ENCODE measurements at places on chromosomes 2 and 18.

DNA sequence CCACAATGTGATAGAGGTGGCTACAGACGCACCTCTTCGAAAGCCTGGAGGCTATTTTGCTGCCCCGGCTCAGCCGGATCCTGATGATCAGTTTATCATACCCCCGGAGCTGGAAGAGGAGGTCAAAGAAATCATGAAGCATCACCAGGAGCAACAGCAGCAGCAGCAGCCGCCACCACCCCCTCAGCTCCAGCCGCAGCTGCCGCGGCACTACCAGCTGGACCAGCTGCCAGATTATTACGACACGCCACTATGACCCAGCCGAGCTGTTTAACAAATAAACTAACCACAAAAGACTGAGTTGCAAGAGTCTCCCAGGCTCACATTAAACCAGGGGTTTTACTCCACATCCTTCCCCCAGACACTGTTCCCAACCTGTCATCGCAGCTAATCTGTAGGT lies 263.8 kb downstream of the PHLPP1 start:
- DNase-seq = no peak

DNA sequence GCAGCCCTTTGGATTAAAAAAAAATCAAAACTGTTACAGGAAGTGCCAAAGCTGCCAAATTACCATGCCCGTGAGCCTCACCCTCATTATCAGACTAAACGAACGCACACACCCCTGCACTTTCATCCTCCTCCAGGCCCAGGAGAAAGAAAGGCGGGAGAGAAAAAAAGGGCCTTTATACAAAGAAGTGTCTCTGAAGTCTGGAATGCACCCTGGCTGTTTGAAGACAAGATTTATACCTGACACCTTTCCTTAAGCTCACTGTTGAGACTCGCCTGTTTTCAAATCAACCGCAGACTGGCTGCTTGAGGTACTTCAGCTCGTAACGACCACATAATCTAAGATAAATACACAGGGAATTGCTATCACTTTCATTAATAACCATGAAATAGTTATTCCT lies 31.0 kb downstream of the EDAR start:
- no peak for DNase-seq

DNA sequence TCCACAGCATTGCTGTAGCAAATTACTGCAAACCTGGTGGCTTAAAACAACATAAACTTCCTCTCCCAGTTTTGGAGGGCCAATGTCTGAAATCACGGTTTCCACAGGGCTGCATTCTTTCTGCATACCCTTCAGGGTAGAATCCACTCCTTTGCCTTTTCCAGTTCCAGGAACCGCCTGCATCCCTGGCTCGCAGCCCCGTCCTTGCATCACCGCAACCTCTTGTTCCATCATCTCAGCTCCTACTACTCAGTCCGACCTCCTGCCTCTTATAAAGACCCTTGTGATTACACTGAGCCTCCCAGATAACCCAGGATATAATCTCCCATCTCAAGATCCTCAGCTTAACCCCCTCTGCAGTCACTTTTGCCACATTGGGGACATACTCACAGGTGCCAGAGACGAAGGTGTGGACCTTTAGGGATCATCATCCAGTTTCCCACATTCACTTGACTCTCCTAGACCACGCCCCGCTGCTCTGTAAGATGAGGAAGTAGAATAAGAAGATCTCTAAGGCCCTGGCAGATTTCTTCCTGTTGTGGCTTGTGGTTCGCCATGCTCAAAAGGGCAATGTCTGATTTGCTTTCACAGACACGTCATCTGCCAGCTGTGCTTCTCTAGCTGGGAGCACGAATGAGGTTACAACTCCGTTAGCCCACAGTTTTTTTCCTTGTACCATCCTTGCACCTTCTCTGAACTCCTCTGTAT lies 103.6 kb upstream of the AGAP1 start:
- DNase-seq = peak; percentile 5

DNA sequence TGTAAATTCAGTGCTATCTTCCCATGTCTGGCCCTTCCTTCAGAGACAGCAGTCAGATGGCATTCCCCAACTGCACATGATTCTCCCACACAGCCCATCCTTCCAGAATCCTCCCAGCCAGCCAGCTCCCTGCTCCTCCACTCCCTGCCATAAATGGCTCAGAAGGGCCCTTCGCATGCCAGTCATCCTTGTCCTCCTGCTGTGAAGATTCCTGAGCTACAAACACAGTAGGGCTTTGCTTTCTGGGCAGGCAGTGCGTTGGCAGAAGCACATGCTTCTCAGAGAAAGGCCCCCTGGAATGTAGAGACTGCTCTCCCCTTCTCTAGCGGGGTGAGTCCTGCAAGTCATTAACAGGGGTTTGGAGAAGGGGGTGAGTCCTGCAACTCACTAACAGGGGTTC lies 71.9 kb downstream of the TEX51 start:
- DNase-seq = no peak

- no peak for DNase-seq
These were observed 14.4 kb downstream of the MTHFD2 start for GRCh38 chr2:74212702-74213410.

GRCh38 chr18:5972298-5972697 lies 77.0 kb upstream of the TMEM200C start:
- DNase-seq = no peak

DNA sequence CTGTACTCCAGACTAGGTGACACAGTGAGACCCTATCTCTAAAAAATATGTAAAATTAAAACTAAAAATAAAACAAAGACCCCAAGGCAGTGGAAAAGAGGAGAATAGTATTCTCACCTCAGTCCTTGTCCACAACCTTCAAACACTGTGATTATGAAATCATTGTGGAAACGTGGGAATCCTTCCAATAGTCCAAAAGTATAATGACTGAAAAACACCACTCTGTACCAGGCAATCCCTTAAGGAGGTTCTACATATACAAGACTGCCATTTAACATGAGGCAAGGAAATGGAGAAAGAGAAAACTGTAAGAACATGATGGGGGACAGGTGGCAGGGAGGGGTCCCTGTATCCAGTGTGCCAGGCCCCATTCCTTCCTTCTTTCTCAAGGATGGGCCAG lies 66.1 kb downstream of the ACVR1 start:
- no peak for DNase-seq

DNA sequence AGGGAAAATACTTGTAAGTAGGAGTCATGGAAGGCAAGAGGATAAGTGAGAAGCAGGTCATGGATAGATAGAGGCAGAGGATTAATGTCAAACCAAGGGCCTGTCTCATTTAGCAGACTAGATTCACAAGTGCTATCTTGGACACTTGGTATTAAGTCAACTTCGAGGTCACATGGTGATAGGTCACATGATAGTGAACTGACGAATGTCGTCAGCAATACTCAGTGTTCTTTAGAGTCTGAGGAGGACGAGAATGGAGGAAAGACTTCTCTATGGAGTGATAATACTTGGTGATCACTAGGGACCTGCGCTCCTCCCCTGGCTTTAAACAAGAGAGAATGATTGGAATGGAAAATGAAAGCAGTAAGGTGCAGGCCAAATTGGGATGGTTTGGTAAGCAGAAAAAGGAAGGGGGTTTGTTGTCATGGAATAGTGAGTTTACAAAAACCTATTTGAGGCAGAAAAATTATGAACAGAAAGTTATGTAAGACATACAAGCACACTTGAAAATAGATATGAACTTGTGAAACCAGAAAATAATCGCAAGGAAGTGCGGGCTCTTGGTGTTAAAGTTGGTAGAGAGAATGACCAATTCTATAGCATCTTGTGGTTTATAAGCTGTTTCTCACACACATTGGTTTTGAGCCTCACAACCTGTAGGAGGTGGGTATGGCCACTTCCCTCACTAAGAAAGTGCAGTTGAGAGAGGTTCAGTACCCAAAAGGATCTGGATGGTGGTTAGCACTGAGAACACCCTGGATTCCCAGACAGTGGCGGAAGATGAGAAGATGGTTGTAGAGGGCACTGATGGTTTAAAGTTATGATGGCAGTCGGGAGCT lies 141.5 kb downstream of the WDSUB1 start:
- no peak for DNase-seq

DNA sequence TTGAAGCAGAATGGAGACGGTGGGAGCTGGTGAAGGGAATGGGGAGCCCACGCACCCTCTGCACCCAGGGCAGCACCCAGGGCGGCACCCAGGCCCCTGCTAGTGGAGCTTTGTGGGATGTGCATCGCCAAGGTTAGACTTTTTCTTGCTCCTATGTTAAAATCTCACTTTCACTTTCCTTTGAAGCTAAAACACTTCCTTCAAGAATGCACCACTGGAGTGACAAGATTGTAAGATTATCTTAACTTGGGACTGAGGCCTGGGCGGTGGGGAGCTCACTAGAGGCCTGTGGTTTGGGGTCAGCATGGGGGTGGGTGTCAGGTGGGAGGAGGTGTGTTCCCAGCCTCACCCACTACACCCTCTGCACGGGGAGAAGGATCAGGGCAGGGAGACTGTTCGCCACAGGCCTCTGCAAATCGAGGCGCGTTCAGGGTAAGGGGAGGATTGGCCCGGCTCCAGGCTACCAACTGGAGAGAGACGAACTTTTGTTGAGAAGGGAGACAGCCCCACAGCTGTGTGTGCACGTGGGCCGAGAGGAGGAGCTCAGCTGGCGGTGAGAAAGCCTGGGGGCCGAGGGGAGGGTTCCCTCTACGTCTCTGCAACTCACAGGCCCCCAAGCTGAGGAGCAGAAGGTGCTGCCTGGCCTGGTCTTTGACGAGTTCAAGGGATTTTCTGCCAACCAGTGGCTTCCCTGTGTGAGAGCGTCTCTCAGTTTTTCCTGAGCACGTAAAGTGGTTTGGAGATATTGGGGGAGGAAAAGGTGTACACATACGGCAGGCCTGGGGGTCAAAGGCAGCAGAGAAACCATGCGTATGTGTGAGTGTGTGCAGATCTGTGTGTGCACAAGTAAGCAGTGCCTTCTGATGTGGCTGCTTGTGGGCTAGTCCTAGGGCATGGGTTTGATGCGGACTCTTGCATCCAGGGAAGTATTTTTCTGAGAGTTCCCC lies 147.7 kb downstream of the KLHL29 start:
- peak; percentile 18 for DNase-seq

GRCh38 chr18:13463526-13464210 lies 245.1 kb downstream of the LDLRAD4 start:
- no peak for DNase-seq

GRCh38 chr2:12478151-12479064 lies 238.3 kb upstream of the TRIB2 start:
- DNase-seq = no peak

DNA sequence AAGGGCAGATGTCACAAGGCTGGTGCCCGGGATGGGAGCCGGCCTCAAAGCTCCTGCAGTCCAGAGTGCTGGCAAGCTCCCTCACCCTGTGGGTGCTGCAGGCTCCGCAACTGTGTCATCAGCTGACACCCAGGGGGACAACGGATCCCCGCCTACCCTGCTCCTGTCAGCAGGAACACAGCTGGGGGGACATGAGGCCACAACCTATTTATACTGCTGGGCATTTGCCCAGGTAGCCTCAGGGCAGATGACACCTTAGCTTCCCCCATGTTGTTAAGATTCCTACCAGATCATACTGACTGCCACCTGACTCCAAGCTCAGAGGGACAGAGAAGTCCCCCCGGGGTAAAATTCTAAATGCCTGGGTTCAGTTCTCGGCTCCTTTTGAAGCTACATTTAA lies 1.2 kb downstream of the ANKRD23 start:
- no peak for DNase-seq
